Neuronal stem cell (in vitro differentiated cells): ENCODE measurements at places on chromosomes 7 and 10.

GRCh38 chr7:41039981-41040380 is 662.9 kb downstream of the INHBA start:
- DNase-seq: no peak

DNA sequence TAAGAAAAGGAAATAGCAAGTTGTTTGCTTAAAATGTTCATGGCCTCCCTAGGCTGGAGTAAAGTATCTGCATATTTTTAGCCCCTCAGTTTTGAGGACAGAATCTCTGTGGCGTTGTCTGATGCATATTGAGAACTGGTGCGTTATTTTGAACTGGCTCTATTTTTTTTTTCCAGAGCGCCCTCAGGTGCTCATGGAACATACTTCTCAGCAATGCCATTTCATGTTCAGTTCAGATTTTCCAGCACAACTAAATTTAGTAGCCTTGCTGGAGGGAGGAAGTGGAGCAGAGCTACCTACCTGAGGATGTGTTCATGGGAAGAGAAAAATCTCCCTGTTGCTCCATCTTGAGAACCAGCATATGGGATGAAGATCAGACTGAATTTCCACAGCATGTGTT is 870.5 kb downstream of the LRMDA start:
- DNase-seq: no peak

DNA sequence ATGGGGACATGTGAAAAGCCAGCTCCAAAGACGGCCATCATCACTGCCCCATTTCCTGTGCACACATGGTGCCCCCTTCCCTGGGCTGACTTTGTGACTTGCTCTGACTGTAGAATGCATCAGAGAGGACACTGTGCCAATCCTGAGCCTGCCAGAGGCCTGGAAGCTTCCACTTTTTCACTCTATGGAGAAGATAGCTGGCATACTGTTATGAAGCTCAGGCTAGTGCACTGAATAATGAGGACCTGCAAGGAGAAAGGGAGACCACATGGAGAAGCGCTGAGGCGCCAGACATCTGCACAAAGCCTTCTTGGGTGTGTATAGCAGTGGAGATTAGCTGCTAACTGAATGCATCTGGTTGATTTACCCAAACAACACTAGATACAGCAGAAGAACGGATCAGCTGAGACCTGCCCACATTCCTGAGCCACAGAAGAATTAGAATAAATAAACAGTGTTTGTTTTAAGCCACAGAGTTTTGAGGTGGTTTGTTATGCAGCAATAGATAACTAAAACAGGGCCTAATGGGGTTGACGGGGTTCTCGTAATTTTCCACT is 58.9 kb upstream of the C10orf90 start:
- no peak for DNase-seq

GRCh38 chr10:88241501-88241900 is 341.6 kb downstream of the RNLS start:
- DNase-seq: no peak

GRCh38 chr7:78197447-78197846 is 398.9 kb downstream of the PHTF2 start:
- DNase-seq: no peak

DNA sequence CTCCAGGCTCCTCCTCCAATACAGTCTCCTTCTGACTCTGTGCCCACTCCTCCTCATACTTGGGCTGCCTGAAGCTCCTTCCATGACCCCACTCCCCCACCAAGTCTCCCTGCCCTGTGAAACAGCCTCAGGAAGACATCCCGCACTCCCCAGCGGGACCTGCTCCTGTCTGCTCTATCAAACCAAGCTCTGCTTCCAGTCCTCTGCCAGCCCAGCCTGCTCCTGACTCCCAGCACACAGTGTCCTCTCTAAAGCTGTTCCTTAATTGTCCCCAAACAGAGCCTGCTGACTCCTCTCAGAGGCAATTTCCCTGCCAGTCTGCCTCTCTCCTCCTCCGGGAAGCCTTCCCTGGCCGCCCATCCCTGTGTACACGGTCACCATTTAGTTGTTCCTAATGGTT is 9.9 kb downstream of the POLL start:
- no peak for DNase-seq

- DNase-seq: no peak
Observed at GRCh38 chr10:47028466-47028865, 117.2 kb downstream of the PTPN20 start.

GRCh38 chr7:4461531-4461930 is 220.6 kb upstream of the FOXK1 start:
- no peak for DNase-seq

- DNase-seq: no peak
Observed at GRCh38 chr7:27863880-27864279, 123.9 kb downstream of the TAX1BP1 start.

DNA sequence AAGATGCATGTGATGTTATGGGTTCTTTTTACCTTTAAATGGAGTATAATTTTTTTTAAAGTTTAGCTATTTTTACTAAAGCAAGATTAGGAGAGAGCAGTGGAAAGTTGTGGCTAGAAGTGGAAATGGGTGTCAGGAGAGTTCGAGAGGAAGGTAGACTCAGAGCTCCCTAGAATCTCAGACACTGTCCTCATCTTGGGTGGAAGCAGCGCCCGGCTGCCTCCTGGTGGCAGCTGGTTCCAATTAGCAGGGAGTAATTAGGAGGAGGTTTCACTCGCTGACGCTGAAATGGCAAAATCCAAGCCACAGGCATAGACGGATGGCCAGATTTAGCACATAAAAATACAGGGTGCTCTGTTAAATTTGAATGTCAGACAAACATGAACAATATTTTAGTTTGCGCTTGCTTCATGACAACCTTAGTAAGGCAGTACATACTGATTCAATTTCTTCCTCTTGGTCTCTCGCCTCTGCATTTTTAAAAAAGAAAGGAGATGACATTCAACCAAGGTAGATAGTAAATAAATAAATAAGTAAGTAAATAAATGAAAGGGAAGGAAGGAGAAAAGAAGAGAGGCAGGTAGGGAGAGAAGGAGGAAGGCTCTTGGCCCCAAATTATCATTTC is 58.5 kb downstream of the LGI1 start:
- DNase-seq: peak; percentile 59

DNA sequence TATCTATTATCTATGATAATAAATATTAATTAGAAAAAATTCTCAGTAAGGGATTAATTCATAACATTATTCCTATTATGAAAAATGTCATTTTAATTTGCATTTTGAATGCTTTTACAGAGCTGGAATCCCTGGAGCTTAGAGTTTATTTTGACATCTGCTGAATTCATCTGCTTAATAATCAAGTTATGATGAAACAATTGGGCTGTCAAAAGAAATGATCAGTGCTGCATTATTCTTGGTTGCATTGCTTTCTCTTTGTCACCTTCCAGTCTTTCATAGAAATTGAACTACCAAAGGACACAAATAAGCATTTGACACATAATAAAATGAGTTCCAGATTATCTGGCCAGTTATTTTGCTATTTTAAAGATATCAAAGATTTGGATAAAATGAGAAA is 40.0 kb upstream of the MACC1 start:
- DNase-seq: no peak

- DNase-seq: no peak
Observed at GRCh38 chr7:27220440-27220955, 20.6 kb upstream of the HOXA13 start.

- no peak for DNase-seq
Observed at GRCh38 chr10:7488418-7488829, 77.6 kb upstream of the SFMBT2 start.

DNA sequence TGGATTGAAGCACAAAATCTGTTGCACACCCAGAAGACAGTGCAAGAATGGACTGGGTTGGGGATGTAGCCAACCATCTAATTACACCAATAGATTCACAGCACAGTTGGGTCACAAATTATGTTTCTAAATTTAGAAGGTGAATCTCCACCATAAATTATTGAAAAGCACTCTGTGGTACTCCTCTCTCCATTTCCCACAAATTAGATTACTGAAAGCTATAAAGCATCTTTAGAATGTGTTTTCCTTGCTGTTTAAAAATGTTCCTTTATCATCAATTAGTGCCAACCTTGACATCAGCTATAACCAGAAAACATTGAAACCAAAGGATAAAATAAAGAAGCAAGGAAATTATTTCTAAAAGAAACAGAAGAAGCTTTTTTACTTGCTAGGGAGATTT is 39.9 kb upstream of the HDAC9 start:
- DNase-seq: no peak

GRCh38 chr7:156560075-156560474 is 80.5 kb upstream of the RNF32 start:
- no peak for DNase-seq

DNA sequence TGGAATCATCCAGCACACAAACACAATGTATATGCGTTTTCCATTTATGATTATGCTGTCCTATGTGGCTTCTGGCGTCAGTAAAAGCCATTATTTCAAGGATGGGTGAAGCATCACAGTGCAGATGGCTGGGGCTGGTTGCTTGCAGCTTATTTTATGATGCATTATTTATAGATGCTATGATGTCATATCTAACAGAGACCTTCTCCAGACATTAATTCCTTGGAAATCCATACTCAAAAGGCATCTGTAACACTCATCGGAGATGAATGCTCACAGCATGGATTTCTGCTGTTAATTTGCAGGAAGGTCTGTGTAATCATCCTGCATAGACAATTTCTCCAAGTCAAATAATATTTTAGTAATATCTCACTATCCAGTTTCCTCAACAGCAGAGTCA is 7.2 kb downstream of the RGS10 start:
- DNase-seq: no peak

GRCh38 chr10:52551046-52551445 is 221.5 kb downstream of the MBL2 start:
- no peak for DNase-seq

DNA sequence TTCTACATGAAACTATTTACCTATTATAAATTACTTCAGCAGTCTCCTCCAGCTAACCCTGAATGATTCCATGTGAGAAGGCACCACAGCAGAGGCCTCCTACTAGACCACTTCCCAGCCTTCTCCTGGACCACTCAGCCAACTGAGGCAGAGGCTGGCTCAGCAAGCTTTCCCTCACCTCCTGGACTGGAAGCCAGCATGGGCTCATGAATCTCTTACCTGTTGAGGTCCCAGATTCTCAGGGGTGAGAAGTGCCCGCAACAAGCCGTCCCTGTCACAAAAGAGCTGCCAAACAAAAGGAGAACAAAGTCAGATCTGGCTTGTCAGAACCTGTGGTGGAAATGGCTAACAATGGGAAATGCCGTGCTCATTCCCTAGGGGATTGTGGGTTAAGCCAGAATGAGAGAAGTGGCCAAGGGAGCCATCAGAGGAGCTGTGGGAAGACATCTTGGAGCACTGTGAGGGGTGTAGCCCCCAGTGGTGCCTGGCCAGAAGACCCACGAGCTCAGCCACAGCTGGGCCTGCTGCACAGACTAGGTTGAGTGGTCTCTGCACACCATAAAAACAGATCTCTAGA is 36.5 kb downstream of the DPCD start:
- no peak for DNase-seq

- DNase-seq: no peak
Observed at GRCh38 chr7:49425277-49425818, 348.1 kb upstream of the VWC2 start.

DNA sequence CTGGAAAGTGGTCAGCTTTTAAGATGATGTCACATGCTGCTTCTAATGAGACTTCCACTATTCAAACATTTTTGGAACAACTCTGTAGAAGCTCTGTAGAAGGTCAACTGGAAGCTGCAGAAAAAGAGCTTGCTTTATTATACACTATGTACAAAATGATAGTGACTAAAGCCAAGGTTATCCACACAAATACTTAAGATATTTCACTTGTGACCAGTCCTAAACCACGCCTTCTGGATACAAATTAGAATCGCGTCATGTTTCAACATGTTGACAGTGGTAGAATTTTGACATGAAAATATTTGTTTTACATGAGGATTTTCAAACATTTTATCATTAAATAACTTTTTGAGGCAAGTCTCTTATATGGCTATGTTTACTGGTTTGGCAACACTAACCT is 499.6 kb upstream of the PHF14 start:
- DNase-seq: no peak

DNA sequence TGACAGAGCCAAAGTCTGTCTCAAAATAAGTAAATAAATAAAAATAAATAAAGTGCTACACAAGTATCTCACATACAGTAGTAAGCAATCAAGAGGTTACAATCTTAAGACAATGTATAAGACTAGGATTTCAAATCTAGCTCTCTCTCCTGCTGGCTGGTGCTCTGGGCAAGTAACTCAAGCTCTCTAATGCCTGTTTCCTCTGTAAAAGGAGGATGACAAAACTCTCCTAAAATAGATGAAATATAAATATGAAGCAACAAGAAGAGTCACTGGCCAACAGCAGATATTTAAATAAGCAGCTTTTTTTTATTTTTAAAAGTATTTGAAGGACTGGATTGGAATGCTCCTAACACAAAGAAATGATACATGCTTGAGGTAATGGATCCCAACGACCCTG is 7.2 kb downstream of the SFMBT2 start:
- no peak for DNase-seq

GRCh38 chr10:80518143-80518806 is 19.4 kb upstream of the SH2D4B start:
- no peak for DNase-seq

DNA sequence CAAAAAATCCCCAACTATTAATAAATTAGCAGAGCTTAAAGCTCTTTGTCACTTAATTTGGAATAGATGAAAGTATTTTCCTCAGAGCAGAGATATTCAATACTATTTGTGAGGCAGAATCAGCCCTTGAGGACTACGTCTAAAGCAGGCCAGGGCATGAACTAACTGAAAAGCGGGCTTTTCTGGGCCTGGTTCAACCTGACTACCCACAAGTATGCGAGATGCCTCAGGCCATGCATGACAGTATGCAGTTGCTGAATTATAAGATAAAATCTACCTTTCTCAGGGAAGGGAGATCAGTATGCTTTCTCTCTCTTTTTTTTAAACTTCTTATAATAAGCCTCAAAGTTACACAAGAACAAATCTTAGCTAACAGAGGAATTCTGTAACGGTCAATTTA is 20.1 kb downstream of the TMEM168 start:
- no peak for DNase-seq

DNA sequence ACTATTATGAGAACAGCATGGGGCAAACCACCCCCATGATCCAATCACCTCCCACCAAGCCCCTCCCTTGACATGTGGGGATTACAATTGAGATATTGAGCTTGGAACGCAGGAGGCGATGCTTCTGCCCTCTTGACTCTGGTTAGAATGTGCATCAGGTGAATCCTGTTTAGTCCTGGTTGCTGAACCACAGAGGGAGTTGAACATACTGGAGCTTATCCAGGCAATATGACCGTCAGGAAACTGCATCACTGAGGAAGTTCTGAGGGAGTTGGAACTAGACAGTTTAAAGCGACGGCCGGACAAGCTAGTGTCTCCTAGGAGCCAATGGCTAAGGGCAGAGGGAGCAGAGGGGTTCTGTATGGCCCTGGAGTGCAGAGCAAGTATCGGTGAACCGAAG is 31.8 kb upstream of the GARS1 start:
- DNase-seq: no peak

GRCh38 chr10:3401491-3401938 is 228.9 kb upstream of the PITRM1 start:
- no peak for DNase-seq

DNA sequence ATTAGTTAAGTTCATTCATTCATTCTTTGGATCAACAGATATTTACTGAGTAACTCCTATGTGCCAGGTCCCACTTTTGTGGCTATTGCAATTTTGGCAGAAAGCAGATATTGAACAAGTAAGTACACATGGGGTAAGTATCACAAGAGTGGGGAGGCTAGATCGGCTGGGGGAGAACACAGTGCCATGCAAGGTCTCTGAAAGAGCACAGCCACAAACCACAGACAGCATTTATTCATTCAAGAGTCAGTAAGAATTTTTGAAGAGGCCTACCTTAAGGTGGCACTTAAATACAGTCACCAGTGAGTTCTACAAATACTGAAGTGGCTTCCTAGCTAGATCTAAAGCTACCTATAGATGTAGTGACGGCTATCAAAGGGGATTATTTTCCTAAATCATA is 304.2 kb downstream of the RNLS start:
- no peak for DNase-seq

GRCh38 chr7:14184292-14184864 is 194.9 kb upstream of the ETV1 start:
- no peak for DNase-seq
